ENCODE measurements at places on chromosomes 2 and 18.

DNA sequence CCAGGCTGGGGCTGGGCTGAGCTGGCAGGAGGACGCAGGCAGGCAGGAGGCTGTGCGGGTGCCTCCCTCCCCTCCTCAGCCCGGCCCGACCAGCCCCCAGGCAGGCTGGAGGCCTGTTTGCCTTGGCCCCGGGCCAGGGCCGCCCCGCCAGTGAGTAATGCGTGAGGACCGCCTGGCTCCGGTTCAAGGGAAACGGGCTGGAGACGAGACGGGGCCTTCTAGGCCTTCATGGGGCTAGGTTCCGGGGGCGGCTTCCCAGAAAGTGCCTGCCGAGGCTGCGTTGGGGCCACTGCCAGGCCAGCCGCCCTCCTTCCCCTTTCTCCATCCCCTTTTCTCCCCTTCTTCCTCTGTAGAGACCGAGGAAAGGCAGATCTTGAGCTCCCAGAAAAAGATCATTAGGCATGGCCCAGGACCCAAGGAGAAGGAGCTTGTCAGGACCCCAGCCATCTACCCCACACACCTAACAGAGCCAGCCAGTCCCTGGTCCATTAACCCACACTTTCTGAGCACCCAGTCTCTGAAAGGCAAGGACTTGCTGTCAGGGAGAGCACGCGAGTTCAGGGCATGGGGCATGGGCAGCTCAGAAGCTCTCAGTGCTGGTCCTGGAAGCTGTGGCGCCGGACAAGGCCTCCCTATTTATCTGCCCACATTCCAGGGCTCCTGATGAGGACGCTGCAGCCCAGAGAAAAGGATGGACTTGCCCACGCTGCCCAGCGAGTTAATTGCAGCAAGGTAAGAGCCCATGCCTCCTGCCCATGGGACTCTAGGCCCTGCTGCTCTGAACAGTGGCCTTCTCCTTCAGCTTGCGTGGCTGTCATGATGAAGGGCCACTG lies 48.5 kb downstream of the SMAD7 start:
- no peak for DNase-seq

DNA sequence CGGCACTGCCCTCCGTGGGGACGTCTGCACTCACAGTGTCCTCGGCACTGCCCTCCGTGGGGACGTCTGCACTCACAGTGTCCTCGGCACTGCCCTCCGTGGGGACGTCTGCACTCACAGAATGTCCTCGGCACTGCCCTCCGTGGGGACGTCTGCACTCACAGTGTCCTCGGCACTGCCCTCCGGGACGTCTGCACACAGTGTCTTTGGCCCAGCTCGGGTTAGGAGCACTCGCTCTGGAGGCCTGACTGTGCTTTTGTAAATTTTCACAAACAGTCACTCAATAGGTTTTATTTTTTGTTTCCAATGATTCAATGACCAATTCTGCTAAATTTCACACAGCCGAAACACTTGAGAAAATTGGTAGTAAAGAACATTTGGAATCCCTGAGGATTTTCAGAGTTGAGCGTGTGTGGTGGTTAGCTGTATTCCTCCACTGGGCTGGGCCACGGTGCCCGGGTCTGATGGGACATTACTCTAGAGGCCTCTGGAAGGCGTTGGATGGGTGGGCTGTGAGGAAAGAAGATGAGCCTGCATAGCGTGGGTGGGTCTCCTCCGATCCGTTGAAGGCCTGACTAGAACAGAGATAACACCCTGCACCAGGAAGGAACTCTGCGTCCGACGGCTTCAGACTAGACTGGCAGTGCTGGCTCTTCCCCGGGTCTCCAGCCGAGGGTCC lies 134.8 kb downstream of the RTP5 start:
- no peak for DNase-seq

- no peak for DNase-seq
Measured at GRCh38 chr2:79993144-79993543, 311.4 kb downstream of the LRRTM1 start.

DNA sequence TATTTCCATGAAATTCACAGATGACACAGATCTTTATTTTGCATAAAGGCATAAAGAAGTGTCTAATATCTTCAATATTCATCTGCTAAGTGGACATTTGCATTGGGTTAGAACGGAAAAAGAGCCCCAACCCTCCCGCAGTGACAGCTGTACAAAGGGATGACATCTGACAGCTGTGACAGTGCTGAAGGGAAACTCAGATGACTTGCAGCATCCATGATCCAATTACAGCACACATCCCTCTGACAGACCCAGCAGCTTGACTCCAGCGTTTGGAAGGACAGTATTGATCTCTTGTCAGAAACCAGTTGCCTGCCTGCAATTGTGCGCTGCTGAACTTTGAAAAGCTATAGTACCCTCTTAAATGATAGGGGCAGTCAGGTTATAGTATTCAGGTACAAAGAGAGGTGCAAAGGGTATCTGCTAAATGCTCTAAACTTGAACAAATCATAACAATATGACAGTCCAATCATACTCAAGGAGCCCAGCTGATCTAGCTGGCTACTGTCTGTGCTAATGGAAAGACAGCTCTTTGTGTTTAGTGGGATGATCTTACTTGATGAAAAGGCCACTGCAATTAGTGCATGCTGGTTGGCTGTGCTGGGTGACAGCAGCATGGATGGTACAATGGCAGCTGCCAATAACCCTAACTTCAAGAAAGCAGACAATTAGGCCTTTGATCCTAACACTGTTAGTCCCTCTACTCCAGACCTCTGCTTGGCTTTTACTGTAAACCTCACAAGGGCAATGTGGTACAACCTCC lies 599.2 kb downstream of the NR4A2 start:
- no peak for DNase-seq

GRCh38 chr2:218824004-218824403 lies 7.6 kb downstream of the PRKAG3 start:
- no peak for DNase-seq

GRCh38 chr2:109454304-109454703 lies 159.5 kb downstream of the SEPTIN10 start:
- DNase-seq: no peak

- no peak for DNase-seq
Measured at GRCh38 chr2:63899639-63900038, 57.9 kb downstream of the UGP2 start.

DNA sequence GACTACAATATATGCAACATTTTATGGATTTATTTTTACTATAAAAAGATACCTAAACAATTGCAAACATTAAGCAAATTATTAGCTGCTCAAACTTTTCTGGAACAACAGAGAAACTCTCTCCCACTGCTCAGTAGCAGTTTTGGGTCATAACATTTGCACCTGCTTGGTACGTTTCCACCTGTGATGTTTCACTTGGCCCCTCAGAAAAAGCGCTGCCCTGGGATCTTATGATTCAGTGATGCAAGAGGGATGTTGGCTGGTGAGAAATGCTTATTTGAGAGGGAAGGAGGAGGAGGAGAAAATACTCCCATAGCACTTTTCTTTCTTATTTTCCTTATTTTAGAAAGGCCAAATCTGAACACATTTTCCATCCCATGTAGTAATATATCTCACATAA lies 9.2 kb downstream of the IRS1 start:
- DNase-seq: no peak

Measured in stimulated activated CD8-positive, alpha-beta memory T cell treated with anti-CD3 and anti-CD28 coated beads, Interleukin-15, amount 100 ng/mL, for 4 hours (primary cell).